Head of caudate nucleus (tissue), 42 donors: ENCODE measurements at places on chromosomes 7 and 10.
A peak's percentile ranks its signal among the peaks of the same experiment; 100 is the strongest.

DNA sequence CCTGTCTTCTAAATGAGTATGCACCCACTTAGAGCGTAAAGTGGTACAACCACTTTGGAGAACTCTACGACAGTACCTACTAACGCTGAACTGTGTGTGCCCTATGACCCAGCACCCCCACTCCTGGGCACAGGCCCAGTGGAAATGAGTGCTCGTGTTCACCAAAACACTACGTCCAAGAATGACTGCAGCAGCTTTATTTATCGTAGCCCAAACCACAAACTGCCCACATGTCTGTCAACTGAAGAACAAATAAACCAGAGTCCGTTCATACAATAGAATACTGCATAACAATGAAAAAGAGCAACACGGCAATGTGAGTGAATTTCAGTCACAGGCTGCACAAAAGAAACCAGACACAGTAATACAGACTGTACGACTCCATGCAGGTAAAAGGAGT lies 35.4 kb downstream of the TLL2 start:
- DNase-seq, result no peak

- no peak for DNase-seq
These were observed 51.8 kb downstream of the TCF7L2 start for GRCh38 chr10:113001599-113002448.

GRCh38 chr10:21515361-21516241 lies 9.9 kb downstream of the SKIDA1 start:
- no peak for DNase-seq

DNA sequence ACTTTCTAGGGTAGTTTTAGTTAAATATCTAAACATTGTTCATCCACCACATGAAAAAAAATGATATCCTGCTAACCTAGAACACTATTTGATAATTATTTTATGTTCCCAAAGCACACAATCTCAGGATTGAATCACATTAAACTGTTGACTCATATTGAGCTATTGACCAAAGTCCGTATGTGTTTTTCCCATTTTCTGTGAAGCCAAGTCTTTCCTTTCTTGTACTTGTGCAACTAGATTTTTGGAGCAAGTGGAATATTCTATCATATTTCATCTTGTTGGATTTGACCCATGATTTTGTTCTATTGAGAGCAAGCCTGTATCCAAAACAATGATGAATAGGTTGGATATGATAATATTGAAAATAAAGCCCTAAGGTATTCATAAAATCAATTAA lies 164.6 kb downstream of the SKAP2 start:
- no peak for DNase-seq

DNA sequence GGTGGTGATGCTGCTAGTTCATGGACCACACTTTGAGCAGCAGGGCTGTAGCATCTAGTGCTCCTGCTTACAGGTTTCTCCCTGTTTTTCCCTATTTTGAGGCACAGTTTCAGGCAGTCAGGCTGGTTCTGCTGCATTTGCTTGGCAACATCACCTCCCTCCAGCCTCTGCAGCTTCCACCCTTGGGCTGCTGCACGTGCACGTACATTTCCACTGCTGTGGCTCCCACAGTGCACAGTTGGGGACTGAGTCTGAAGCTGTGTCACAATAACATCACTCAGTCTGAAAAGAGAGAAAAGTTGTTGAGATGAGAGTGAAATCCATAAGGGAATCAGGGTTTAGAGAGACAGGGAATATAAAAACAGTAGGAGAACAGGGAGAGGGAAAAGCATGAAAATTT lies 230.7 kb upstream of the FZD1 start:
- DNase-seq, result no peak

DNA sequence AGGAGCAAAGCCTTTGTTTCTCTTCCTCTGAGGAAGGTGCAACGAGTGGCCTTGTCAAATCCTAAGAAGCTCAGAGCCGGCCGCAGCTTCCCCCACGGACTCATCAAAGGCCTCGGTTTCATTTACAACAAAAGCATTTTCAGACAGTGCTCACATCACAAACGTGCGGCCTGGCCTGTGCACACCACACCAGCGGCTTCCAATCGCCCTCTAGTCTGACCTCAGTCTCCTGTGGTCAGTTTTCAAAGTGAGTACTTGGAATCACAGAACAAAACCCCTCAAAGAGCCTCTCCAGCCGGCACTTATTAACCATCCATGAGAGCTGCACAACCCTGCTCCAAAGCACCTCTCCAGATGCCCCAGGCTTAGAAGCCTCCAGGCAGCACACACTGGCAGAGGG lies 3.3 kb downstream of the RADIL start:
- no peak for DNase-seq

DNA sequence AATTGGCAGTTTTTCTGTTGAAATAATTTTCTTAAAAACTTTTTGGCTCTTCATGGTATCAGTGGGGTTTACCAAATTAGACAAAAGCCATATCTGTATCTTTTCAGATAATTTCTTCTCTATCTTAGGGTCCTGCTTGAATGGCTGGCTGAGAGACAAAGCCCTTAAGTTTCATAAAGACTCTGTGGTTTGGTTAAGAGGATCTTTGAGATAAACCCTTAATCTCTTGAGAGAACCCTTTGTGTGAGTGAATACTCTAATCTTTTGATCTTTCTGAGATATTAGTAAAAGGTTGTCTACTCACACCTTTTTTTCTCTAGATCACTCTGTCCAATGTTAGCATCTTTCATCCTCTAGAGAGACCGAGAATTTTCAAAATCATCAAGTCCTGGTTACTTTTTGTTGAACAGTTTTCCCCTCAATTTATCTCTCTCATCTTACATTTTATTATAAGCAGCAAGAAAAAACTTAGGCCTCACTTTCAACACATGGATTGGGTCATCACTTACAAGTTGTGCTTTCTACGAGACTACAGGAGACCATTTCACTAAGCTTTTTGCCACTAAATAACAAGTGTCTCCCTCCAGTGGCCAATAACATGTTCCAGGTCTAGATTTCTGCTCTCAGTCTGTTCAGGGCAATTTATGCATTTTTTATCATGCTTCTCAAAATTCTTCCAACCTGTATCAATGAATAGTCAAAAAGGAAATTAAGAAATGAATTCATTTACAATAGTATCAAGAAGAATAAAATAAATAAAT lies 28.4 kb downstream of the DNAJC9 start:
- DNase-seq, result no peak

GRCh38 chr10:113041324-113041723 lies 91.3 kb downstream of the TCF7L2 start:
- no peak for DNase-seq

GRCh38 chr10:43383204-43383971 lies 12.0 kb downstream of the FXYD4 start:
- no peak for DNase-seq

GRCh38 chr10:11824825-11825224 lies 1.7 kb downstream of the PROSER2 start:
- no peak for DNase-seq

DNA sequence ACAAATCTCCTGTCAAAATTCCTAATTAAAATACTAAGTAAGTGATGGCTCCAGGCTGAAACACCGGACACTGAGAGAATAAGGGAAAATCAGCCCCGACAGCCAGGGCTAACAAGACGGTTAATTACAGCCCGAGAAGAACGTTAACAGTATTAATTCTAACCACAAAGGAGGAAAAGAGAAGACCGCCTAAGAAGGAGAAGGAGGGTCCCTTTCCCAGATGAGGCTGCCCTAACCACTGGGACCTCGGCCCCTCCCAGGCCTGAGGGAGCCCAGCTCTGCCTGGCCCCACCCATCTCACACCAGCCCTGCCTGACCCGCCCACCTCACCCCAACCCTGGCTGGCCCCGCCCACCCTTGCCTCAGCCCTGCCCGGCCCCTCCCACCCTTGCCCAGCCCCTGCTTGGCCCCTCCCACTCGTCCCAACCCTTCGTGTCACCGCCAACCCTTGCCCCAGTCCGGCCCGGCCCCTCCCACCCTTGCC lies 51.3 kb downstream of the PWWP2B start:
- DNase-seq, result no peak

DNA sequence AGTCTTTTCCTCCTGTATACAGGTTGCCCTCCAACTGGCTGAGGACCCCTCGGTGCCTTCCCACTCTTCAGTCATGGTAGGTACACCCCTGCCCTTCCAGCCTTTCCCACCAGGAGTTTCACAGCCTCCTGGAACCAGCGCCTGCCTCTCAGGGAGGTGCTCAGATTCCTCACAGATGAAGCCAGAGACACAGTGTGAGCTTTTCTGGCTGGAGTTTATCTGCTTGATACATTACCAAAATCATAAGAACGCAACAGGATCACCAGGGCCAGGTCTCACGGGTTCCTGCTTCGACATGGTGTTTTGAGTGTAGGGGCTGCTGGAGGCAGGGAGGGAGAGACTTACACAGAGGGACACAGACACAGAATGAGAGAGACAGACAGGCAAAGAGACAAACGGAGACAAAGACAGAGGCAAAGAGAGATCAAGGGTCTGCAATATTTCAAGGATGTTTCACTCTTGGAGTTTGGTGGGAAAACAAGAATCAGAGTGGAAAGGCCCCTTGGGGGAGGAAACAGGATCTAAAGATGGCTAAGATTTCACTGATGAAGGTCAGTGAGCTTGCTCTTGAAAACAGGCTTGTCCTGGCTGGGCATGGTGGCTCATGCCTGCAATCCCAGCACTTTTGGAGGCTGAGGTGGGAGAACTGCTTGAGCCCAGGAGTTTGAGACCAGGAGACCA lies 6.5 kb upstream of the INMT start:
- DNase-seq, result no peak

GRCh38 chr10:124211921-124212320 lies 118.5 kb upstream of the CHST15 start:
- no peak for DNase-seq

GRCh38 chr7:6133249-6133648 lies 102.1 kb downstream of the ANKRD61 start:
- no peak for DNase-seq

DNA sequence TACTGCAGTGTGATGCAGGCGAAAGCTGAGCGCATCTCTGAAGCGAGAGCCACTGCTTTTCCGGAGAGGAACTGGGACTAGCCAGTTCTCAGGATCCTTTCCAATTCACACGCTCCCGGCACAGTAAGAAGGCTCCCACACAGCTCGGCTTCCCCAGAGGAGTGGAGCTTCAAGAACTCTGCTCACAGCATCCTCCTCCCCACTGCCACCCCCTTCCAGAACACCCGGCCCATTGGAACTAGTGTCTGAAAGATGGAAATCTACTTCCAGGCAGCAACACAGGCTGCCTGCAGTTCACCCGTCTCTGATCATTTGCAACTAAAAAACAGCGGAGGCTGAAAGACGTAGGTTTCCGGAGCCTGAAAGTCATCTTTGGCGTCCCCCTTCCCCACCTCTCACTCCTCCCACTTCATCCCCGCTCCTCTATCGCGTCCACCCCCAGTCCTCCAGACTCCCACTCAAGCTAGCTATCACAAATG lies at the start of gene DGKB:
DGKB (minus strand) TSS at position 163 of the 479 bp plus-strand sequence.
- peak; percentile 72 for DNase-seq

GRCh38 chr7:10439027-10439426 lies 534.6 kb upstream of the PHF14 start:
- DNase-seq, result no peak
